Activated T-cell treated with anti-CD3 and anti-CD28 coated beads for 4 hours (primary cell): ENCODE measurements at places on chromosomes 2 and 18.

- DNase-seq: no peak
Observed at GRCh38 chr2:28160986-28161425, 231.7 kb upstream of the FOSL2 start.

GRCh38 chr2:223747392-223748042 is 89.9 kb downstream of the AP1S3 start:
- DNase-seq: no peak

DNA sequence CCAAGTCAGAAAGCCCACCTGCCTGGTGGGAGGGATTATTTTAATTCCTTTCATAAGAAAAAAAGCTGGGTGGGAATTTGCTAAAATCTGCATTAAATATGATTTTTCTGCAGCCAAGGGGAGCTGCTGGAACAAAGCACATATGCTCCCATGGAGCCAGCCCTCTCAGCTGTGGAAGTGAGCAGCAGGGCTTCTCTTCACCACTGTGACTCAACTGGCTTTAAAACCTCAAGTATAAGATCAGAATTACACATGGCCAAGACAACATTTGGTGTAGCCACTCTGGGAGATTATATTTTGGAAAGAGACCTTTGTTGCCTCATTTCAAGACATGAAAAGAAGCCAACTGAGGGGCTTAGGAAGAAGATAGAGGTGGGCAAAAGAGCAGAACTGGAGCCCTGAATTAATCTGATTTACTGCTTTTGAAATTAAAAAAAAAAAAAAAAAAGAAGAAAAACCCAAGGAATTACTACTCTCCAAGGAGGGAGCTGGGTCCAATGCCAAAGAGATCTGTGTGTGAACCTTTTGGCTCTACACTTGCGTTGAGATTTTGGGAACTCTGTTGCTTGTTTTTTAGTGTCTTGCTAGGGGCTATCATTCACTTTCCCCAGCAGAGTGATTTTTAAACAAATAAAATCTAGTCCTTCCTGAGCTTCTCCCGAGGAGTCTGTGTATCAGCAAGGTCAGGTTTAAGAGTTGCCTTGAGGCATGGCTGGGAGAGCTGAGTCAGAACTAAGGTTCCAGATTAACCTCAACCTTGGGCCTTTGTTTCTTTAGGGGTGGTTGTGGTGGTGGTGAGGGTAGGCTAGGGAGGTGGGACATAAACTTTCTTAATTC is 6.0 kb downstream of the LHCGR start:
- no peak for DNase-seq

GRCh38 chr2:218371983-218372350 is 10.1 kb upstream of the SLC11A1 start:
- no peak for DNase-seq

DNA sequence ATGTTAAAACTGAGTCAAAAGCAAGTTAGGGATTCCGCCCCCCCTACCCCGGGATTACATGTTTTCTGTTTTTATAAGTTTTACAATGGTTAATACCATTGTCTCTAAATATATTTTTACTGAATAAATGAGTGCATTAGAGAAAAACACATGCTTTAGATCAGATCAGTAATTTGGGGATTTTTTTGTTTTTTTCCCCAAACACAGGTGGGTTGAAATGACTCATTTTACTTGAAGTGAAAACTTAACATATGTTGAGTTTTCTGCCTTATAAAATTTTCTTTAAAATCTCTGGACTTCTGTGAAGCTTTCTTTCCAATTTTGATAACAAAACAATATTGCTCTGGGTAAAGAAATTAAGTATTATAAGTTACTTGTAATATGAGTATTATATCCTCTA is 114.4 kb downstream of the AGPS start:
- DNase-seq: no peak

GRCh38 chr2:43228321-43228751 is 1.9 kb upstream of the ZFP36L2 start:
- DNase-seq: no peak

- DNase-seq: no peak
Observed at GRCh38 chr2:137420744-137421143, 543.5 kb upstream of the HNMT start.

- no peak for DNase-seq
Observed at GRCh38 chr18:12658426-12659138, 675 bp upstream of the SPIRE1 start.

DNA sequence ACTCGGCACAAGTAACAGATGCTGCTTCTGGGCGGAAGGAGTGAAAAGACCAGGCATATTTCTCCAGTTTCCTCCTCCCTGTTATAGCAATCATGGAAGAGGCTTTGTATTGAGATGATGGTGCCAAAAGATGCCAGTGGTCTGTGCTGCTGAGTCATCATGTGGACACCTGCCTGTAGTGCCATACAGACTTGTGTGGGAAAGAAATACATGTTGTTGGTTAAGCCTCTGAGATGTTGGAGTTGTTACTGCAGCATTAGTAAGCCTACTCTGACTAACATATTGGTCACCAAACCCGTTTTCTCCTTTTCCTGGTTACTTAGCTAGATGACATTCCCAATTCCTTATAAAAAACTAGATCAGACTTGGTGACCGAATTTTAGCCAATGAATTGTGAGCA is 356.9 kb downstream of the ZNF521 start:
- DNase-seq: no peak

GRCh38 chr2:213019368-213019767 is 132.0 kb downstream of the IKZF2 start:
- DNase-seq: no peak

- DNase-seq: no peak
Observed at GRCh38 chr2:132984731-132985130, 314.7 kb upstream of the LYPD1 start.

DNA sequence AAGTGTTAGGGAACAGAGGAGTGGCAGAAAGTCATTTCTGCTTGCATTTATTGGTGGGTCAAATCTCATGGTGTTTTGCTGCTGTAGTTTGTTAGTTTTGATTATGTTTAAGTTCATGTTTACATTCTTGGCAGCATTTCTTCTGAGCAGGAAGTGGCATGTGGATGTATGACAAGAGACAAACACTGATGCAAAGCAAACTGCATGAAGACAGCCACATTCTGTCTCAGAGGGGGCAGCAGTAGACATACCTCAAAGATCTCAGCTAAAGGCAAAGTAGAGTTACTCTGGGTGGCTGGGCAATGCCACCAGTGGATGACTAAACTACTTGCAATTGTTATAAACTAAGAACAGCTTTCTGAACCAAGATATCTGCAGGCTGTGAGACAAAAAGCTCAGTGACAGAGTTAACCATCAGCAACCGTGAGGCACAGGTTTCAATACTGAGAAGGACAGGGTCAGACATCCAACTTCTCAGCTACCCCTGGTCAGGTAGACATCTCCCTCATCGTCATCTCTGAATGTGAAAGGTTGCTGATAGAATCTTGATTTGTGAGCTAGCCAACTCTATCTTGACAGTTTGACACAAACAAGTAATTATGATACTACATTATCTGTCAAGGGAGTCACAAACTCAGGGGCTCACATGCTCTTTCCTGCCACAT is 16.4 kb downstream of the GALNT3 start:
- no peak for DNase-seq

DNA sequence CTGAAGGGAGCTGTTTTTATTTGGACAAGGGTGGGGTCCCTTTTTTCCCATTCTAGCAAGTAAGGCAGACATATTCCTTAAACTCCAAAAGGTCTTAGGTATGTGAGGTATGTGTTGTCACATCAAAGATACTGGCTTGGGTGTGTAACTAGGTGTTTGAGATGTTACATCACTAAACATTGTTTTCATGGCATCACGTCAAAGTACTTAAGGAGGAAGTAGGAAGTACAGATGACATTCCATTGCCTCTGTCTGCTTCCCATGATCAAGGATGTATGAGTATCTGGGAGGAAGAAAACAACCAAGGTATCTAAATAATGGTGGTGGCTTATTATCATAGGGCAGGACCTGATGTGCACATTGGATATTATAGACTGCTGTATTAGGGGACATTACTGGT is 39.3 kb downstream of the CD302 start:
- DNase-seq: no peak

GRCh38 chr2:162100579-162100978 is 26.6 kb upstream of the DPP4 start:
- no peak for DNase-seq

- DNase-seq: no peak
Observed at GRCh38 chr2:176852667-176853066, 359.9 kb upstream of the HNRNPA3 start.

- no peak for DNase-seq
Observed at GRCh38 chr18:55501982-55502710, 85.8 kb downstream of the TCF4 start.

DNA sequence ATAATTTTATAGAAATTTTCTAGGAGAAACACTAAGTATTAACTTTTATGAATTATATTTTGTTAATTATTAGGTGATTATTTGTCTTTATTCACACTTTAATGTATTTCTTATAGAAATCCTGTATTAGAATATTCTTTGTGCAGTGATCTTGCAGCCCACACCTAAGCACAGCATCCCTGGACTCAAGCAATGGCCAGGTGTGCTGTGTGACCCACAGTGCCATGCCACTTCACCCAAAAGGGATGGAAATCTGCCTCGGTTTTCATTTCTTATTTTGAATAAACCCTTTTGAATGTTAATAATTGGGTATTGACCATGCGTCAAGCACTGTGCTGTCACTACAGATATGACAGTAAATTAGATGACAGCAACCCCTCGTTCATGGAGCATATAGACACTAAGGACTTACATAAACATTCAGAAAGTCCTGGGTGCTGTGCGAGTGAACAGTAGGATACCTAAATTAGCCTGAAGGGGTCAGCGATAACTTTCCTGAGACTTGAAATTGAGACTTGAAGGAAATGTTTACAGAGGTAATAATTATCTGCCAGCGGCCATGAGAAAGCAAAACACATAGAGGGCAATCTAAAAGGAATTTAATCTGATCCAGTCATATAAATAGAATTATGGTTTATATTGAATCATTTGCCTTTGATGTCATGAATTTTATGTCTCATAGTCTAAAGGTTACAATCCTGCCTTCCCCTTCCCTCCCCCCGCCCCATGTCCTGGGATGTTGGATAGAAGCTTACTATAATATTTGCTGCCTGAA is 52.7 kb upstream of the CALCRL start:
- DNase-seq: no peak

DNA sequence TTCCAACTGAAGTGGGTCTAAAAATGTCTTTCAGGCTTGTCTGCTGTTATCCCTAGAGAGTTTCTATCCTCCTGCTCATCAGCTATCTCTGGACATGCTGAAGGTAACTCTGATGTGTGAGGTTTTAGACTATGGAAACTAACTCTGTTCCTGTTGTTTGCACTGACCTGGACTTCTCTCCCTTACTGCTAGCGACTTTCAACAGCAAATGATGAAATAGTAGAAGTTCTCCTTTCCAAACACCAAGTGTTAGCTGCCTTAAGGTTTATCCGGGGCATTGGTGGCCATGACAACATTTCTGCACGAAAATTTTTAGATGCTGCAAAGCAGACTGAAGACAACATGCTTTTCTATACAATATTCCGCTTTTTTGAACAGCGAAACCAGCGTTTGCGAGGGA is 26.9 kb downstream of the RMC1 start:
- no peak for DNase-seq

DNA sequence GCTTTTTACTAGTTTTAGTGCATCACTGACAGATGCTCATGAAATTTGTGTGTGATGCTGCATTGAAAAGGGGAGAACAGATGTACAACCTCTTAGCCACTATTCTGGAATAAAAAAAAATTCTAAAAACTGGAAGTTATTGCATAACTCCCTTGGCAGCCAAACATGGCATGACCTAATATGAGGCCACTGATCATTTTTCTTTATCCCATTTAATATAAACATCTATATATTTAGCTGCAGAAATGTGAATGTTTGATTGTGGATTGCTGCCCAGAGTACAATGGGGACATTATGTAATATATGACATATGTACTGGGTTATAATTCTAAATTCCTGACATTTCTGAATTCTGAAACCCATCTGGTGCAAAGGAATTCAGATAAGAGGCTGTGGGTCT is 86.5 kb downstream of the CDCA7 start:
- no peak for DNase-seq

DNA sequence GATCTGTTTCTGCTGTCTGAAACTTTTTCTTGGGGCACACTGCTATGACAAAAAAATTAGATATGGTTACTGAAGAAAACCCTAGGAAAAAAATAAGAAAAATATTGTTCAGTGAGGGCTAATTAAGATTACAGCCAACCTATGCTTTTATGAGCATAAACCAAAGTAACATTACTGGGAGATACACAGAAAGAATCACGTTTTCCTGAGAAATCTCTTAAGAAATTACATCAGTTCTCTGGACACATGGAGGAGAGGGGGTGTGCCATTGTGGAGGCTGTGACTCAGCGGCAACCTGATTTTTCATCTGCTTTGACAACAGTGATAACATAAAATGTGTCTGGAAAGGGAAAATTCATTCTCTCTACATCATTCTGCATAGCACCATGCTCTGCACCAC is 13.4 kb upstream of the NMI start:
- no peak for DNase-seq

DNA sequence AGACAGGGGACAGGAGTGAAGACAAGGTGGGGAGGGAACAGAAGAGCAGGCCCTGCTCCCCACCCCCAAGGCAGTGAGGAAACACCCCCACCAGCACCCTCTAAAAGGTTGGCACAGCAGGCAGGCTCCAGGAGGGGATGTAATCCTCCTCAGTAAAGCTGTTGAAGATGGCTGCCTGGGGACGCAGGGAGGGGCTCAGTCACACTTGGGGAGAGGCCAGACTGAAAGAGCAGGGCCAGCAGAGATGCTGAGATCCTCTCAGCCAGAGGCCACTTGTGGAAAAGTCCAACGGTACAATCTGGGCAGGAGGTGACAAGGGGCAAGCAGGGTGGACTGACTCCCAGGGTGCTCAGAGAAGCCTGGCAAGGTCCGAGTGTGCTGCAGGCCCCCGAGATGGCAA is 154.8 kb upstream of the ID2 start:
- DNase-seq: no peak

- DNase-seq: no peak
Observed at GRCh38 chr18:58391231-58391825, 237.6 kb downstream of the ALPK2 start.

DNA sequence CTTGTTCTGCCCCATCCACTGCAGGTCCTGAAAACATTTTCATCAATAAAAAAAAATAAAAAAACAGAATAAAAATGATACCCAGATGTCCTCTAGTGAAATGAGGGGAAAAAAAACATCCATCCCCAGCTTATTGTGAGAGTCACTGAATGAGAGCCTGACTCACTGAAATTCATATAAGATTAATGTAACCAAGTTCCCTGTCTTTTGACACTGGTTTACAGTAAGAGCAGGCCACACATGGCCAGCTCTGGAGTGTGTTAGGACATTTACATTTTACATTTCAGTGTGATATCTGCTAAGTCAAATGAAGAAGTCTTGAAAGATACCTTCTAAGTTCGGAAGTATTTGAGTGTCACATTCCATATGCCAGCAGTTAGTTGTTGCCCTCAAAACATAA is 21.1 kb upstream of the IL18R1 start:
- DNase-seq: no peak
